NCI-H1417 treated with DMSO at 0.1 percent for 48 hours (cell line): ENCODE measurements at places on chromosomes 6 and 20.

- no peak for DNase-seq
Observed at GRCh38 chr6:42702200-42702599, 20.2 kb downstream of the PRPH2 start.

DNA sequence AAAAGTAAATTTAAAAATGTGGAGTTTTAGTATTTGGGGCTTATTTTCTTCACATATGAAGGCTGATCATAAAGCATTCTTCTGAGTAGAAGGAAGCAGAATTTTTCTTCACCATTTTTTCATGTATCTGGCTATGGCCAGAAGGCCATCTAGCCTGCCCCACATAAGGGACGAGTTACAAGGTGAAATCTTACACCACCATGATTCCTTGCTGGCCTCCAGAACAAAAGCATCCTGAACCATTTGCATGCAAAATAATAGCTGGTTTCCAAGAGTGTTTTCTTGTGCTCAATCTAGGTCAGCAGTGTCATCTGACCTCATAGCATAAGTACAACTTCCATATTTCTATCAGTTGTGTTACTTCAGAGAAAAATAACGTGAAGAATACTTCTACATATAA is 93.1 kb downstream of the BMP5 start:
- no peak for DNase-seq

DNA sequence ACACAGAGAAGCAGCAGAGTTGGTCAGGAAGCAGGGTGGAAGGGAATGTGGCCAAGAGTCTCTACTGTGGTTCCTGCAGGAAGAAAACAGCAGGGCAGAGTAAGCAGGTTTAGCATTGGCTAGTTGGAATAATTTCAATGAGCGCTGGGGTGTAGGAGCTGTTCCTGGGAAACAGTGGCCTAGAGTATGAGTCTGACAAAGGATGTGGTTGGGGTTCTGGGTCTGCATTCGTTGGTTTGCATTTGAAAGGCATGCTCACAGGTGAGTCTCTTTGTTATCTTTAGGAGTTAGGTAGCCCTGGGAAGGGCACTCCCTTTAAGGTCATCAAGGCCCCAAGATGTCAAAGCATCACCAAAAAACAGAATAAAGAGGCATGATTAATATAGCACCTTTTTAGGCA is 911.6 kb upstream of the SLC35B3 start:
- DNase-seq, result no peak

DNA sequence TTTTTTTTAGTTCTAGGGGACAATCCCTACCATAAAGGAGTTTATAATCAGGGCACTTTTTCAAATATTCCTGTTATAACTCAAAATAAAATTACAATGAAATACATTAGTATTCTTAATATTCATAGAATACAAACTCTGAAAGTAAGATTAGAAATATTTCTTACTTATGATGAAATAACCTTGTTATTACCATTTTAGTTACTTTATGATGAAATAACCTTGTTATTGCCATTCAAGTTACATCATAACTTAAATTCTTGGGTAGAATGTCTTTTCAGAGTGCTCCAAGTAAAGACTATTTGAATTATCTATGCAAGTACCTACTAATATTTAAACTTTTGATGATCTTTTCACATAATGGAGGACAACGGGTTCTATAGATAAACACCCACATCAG is 43.2 kb downstream of the PACRG start:
- no peak for DNase-seq

GRCh38 chr6:53634184-53634631 is 31.3 kb downstream of the KLHL31 start:
- no peak for DNase-seq

DNA sequence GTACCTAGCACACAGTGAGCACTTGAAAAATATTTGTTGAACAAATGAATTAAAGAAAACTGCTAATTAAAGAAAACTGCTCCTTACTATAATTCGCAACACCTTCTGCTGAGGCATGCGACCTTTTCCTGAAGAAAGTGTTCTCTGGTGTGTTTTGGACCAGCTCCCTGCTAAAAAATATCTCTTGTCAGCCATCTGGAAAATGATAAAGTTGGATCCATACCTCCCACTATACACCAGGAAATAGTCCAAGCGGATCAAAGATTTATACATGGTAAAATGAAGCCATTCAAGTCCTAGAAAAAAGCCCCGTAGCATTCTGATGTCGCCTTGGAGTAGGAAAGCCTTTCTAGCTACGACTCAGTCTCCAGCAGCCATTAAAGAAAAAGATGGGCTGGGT is 43.3 kb downstream of the OVOL2 start:
- DNase-seq, result no peak
